ENCODE measurements at places on chromosomes 2 and 18. TPM values are rescaled to one million over a fixed set of nuclear protein-coding genes. Genes with fewer than 3 reads are reported as not detected.

The ELAC1 gene
- 9.7 TPM for total RNA-seq

The DUSP19 gene
- 0.49 TPM for total RNA-seq

The ARL4C gene
- 20.9 TPM for total RNA-seq

The SH2D6 gene
- 1.6 TPM for total RNA-seq

The FBXO41 gene
- 25.7 TPM for total RNA-seq

The C2orf72 gene
- total RNA-seq = not detected

The TNFRSF11A gene
- 0.07 TPM for total RNA-seq

The CHRND gene
- total RNA-seq = not detected

The MEP1B gene
- total RNA-seq = 0.09 TPM

The SETBP1 gene
- total RNA-seq = 72.8 TPM

DNA sequence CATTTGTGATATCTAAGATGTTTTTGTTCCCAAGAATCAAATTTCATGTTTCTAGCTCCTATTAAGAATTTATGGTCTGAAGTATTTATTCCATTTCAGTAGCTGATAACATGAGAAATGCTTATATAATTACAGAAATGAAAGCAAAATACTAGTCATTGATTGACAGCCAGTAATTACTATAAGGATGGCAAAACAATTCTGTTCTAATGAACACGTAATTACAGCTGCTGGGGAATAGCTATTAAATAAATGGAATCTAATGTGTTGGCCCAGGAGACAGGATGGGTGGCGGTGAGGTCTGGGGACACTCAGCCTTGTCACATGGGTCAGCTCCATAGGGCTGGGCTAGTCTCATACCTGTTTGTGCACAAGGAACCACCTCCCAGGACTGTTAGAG, 263.5 kb downstream of the FHOD3 start:
- H3K4me1 ChIP-seq = no peaks in the 10 kb centered on the region
- no peak overlapping the region for H3K4me3 ChIP-seq
- no peak overlapping the region for H3K27ac ChIP-seq
- DNase-seq = no peak
- peaks cover 16% of the 10 kb centered on the region for H3K27me3 ChIP-seq
- no peaks in the 10 kb centered on the region for H3K36me3 ChIP-seq

DNA sequence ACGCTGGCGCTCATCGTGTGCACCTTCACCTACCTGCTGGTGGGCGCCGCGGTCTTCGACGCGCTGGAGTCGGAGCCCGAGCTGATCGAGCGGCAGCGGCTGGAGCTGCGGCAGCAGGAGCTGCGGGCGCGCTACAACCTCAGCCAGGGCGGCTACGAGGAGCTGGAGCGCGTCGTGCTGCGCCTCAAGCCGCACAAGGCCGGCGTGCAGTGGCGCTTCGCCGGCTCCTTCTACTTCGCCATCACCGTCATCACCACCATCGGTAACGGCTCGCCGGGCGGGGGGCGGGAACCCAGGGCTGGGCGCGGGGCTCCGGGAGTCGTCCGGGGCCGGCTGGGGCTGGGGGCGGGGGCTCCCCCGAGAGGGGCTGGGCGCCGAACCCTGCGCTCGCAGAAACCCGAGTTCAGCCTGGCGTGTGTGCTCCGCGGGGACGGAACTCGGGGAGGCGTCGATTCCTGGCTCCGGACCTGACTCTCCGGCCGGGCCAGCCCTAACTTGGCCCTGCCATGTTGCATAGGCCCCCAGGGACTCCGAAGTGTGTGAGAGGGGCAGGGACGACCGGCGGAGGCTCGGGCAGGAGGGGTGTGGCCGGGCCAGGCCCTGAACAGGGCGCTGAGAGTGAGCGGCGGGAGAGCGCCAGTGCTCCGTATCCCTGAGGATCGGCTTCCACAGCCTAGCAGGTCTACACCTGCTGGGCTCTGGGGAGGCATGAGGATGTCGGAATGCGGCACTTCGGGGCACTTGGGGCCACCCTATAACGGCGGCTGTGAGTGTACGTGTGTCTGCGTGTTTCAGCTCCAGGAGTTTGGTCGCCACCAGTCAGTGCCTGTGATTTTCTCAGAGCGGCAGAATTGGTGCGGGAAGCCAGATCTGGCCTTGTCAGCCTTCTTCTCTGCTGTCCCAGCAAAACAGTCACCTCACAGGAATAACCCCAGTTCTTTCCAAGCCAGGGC, 651 bp downstream of the KCNK3 start:
- H3K4me1 ChIP-seq = peaks cover 2% of the 10 kb centered on the region
- no peak overlapping the region for H3K27ac ChIP-seq
- no peaks in the 10 kb centered on the region for H3K36me3 ChIP-seq
- peaks cover 67% of the 10 kb centered on the region for H3K27me3 ChIP-seq
- no peak for DNase-seq

GRCh38 chr2:138565230-138565598, 63.6 kb downstream of the SPOPL start:
- no peak overlapping the region for H3K4me3 ChIP-seq
- H3K27me3 ChIP-seq = no peaks in the 10 kb centered on the region
- peaks cover 61% of the 10 kb centered on the region for H3K36me3 ChIP-seq
- DNase-seq = no peak
- H3K4me1 ChIP-seq = no peaks in the 10 kb centered on the region

DNA sequence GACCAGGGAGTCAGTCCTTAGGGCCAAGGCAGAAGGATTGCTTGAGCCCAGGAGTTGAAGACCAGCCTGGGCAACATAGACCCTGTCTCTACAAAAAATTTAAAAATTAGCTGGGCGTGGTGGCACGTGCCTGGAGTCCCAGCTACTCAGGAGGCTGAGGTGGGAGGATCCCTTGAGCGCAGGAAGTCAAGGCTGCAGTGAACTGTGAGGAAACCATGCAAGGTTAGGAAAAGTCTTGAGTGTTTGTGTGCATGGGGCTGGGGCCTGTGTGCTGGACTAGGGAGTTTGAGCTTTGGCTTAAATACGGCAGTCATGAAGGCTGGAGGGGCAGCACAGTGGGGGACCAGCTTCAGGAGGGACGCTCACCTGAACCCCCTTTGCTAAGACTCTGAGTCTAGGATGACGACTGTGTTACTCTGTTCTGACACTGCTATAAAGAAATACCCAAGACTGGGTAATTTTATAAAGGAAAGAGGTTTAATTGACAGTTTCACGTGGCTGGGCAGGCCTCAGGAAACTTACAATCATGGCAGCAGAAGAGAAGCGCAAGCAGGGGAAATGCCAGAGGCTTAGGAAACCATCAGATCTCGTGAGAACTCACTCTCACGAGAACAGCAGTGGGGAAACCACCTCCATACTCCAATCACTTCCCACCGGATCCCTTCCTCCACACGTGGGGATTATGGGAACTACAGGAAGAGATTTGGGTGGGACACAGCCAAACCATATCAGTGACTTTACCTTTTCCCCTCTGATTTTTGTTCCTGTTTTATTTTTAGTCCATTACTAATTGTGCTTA, 39.4 kb downstream of the GORASP2 start:
- H3K4me3 ChIP-seq = no peak overlapping the region
- no peaks in the 10 kb centered on the region for H3K27me3 ChIP-seq
- H3K36me3 ChIP-seq = peaks cover 44% of the 10 kb centered on the region
- no peak for DNase-seq
- H3K27ac ChIP-seq = no peak overlapping the region
- peaks cover 5% of the 10 kb centered on the region for H3K4me1 ChIP-seq

DNA sequence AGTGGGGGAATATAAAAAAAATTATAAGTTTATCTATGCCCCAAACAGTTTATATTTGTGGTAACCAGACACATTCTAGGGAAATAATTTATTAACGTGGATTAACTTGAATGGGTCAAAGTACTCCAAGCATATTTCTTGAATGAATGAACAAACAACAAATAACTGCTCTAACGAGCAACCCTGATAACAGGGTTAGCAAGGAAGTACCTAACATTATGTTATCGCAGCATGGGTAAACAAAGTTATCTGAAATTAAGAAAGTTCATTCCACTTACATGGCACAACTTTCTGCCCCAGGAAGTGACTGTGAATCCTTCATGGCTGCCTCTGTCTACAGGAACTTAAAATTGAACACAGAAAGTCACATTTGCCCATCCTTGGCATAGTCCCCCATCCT, 812.9 kb upstream of the ACVR2A start:
- H3K27ac ChIP-seq = no peak overlapping the region
- no peaks in the 10 kb centered on the region for H3K36me3 ChIP-seq
- H3K4me3 ChIP-seq = no peak overlapping the region
- DNase-seq = no peak
- H3K27me3 ChIP-seq = peaks cover 3% of the 10 kb centered on the region

DNA sequence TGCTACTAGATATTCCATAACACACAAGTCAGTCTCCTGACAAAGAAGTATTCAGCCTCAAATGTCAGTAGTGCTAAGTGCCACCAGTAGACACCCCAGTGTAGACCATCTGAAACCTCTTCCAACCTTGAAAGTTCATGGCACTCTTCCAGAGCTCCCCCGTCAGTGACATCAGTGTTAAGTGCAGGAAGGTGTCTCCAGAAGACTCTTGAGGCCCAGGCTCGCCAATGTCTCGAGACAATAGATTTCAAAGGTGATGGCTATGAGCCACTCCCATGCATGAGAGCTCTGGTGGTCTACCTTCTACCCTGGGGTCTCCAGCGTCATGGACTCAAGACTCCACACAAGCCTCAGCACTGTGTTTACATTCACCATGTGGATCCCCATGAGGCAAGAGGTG, 183.8 kb downstream of the SMAD2 start:
- no peak for DNase-seq
- no peak overlapping the region for H3K27ac ChIP-seq
- peaks cover 5% of the 10 kb centered on the region for H3K4me1 ChIP-seq
- no peak overlapping the region for H3K4me3 ChIP-seq
- no peaks in the 10 kb centered on the region for H3K36me3 ChIP-seq
- H3K27me3 ChIP-seq = peaks cover 2% of the 10 kb centered on the region

- no peak overlapping the region for H3K27ac ChIP-seq
- no peaks in the 10 kb centered on the region for H3K36me3 ChIP-seq
- H3K4me1 ChIP-seq = peaks cover 2% of the 10 kb centered on the region
- H3K4me3 ChIP-seq = no peak overlapping the region
- H3K27me3 ChIP-seq = peaks cover 2% of the 10 kb centered on the region
Observed at GRCh38 chr18:45282101-45282812, 333.0 kb upstream of the SLC14A2 start.

DNA sequence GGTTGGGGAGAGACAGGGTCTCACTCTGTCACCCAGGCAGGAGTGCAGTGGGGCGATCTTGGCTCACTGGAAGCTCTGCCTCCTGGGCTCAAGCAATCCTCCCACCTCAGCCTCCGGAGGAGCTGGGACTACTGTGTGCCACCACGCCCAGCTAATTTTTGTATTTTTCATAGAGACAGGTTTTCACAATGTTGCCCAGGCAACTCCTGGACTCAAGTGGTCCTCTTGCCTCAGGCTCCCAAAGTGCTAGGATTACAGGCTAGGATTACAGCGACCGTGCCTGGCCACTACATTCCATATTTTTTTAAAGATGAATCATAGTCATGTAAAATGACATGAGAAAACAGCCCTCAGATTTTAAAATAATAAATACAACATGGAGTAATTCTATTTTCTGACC, 32.3 kb downstream of the CWC22 start:
- no peak for DNase-seq
- H3K27ac ChIP-seq = no peak overlapping the region
- no peak overlapping the region for H3K4me3 ChIP-seq
- no peaks in the 10 kb centered on the region for H3K27me3 ChIP-seq
- H3K4me1 ChIP-seq = no peaks in the 10 kb centered on the region
- peaks cover 69% of the 10 kb centered on the region for H3K36me3 ChIP-seq

DNA sequence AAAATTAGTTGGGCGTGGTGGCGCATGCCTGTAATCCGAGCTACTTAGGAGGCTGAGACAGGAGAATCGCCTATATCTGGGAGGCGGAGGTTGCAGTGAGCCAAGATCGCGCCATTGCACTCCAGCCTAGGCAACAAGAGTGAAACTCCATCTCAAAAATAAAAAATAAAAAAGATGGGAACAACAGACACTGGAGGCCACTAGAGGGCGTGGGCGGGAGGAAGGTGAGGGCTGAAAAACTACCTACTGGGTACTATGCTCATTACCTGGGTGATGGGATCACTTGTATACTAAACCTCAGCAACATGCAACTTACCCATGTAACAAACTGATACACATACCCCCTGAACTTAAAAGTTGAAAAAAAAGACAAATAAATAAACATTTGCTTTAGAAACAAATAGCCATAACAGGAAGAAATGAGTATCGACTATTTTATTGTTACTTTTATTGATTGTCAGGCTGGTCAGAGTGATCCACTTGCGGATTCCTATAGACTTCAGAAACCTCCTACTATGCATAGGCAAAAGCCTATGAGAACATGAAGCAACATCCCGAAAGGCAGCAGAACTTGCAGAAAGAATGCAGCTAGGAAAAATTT, 61.0 kb downstream of the TMEM163 start:
- no peaks in the 10 kb centered on the region for H3K27me3 ChIP-seq
- DNase-seq = no peak
- H3K27ac ChIP-seq = no peak overlapping the region
- peaks cover 3% of the 10 kb centered on the region for H3K4me1 ChIP-seq
- H3K4me3 ChIP-seq = no peak overlapping the region
